ENCODE measurements at places on chromosomes 7 and 10.
A peak's percentile ranks its signal among the peaks of the same experiment; 100 is the strongest.

DNA sequence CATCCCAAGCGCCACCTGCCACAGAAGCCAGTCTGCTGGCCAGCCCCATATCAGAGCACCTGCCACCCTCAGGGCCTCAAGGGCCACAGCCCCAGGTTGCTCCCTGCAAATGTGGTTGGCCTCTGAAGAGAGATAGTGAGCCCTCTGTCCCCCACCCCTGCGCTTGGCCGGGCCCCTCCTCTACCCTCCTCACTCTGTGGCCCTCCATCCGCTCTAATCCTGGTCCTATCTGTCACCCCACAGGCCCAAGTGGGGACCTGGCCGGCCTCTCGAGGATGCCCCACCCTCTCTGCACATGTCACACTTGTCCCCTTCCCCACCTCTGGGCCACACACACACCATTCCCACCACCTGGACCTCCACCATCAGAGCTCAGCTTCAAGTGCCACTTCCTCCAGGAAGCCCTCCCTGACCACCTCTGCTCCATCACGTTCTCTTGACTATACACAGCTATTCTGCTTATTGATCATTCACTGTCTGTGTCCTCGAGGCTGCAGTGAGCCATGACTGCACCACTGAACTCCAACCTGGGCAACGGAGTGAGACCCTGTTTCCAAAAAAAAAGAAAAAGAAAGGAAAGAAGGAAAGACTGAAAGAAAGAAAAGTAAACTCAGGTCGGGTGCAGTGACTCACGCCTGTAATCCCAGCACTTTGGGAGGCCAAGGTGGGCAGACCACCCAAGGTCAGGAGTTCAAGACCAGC is 42.4 kb downstream of the TNRC18 start:
- no peak for DNase-seq

- no peak for DNase-seq
Observed at GRCh38 chr10:788796-789748, 99.6 kb upstream of the DIP2C start.

GRCh38 chr10:82288461-82288881 is 413.5 kb downstream of the NRG3 start:
- DNase-seq: no peak

- no peak for DNase-seq
Observed at GRCh38 chr7:140013676-140014075, 49.1 kb downstream of the PARP12 start.

DNA sequence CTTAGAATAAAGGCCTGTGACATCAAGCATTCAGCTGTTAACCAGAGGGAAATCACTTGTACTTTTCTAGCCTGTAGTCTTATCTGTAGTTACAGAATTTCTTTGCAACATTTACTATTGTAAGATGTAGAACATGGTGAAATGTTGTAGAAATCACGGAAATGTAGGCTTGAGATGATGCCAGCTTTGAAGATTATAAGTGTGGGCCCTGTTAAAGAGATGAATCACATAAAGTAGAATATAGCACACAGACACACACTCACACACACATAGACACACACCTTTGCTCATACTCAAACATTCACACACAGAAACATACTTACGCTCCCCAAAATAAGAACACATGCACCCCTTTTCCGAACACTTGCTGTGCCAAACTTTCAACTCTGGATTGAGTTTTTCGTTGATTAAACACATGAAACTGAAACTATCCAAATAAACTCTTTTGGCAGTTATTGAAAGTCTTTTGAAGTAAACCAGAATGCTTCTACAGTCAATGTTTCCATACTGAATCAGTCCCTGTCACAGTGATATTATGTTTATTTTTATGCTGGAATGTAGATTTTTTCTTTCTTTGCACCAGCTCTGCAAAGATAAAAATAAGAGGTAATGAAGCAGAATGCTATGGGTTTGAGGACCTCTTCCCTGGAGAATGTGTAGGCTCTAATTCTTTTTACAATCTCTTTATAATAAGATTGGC is 230.3 kb upstream of the MEOX2 start:
- no peak for DNase-seq

GRCh38 chr7:137342265-137342664 is 1.3 kb downstream of the PTN start:
- DNase-seq: no peak

GRCh38 chr10:133264461-133264860 is 12.2 kb downstream of the ADAM8 start:
- no peak for DNase-seq

DNA sequence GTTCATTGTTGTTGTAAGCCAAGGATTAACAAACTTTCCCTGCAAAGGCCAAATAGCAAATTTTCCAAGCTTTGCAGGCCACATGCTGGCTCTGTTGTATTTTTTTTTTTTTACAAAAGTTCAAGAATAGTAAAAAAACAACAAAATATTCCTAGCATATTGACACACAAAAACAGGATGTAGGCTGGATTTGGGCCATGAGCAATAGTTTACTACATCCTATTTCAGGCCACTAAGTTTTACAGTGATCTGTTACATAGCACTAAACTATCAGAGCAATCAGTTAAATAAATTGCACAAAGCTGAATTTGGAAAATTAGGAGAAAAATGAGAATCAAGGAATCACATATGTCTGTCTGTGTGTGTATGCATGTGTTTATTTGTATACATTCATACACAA is 491.8 kb upstream of the GHITM start:
- DNase-seq: no peak

DNA sequence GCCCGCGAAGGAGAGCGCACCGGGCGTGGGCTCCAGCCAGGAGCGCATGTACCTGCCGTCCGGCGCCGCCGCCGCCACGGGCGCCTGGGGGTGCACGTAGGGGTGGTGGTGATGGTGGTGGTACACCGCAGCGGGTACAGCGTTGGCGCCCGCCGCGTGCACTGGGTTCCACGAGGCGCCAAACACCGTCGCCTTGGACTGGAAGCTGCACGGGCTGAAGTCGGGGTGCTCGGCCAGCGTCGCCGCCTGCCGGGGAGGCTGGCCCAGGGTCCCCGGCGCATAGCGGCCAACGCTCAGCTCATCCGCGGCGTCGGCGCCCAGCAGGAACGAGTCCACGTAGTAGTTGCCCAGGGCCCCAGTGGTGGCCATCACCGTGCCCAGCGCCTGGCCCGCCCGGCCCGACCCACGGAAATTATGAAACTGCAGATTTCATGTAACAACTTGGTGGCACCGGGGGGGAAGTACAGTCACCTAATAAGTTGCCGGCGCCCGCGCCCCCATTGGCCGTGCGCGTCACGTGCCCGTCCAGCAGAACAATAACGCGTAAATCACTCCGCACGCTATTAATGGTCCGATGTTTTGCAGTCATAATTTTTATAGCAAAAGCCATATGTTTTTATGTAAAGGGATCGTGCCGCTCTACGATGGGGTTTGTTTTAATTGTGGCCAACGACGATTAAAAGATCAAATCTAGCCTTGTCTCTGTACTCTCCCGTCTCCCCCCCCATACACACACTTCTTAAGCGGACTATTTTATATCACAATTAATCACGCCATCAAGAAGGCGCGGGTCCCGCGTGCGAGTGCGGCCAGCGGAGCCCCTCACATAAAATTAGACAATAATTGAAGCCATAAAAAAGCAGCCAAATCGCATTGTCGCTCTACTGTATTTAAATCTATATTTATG is at the start of gene HOXA9:
Gene HOXA9, minus strand, starts transcription at position 449 of the 907 bp plus-strand sequence. Its CDS starts 80 bp downstream, at position 369.
- DNase-seq: no peak

GRCh38 chr10:47071891-47072290 is 160.7 kb downstream of the PTPN20 start:
- no peak for DNase-seq

DNA sequence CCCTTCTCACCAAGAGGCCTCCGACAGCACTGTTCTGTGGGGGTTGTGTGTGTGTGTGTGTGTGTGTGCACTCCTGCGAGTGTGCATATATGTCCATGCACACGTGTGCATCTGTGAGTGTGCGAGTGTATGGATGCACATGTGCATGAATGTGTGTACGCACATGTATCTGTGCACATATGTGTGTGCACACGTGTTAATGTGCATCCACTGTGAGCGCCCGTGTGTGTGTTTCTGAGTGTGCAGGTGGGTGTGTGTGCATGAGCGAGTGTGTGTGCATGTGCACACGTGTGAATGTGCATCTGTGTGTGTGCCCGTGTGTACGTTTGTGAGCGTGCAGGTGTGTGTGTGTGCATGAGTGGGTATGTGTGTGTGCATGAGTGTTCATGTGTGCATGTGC is 48.5 kb upstream of the FOXL3 start:
- no peak for DNase-seq

GRCh38 chr10:34959321-34959720 is 130.8 kb downstream of the CUL2 start:
- DNase-seq: no peak

DNA sequence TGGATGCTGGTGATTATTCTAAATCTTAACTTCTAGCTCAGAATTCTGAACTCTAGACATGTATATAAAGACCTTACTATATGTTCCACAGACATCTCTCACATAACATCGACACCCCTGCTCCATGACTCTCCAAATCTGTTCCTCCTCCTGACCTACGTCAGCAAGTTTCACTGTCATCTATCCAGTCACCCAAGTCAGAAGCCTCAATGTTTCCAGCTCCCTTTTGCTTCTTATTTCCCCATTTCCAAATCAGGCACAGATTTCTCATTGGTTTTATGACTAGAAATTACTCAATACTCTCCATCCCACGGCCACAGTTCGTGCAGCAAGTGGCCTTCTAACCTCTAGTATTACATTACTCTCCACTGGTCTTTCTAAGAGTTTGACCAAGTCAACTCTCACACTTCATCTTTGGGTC is 28.5 kb downstream of the EPC1 start:
- no peak for DNase-seq

GRCh38 chr7:119374436-119374835 is 898.5 kb upstream of the KCND2 start:
- no peak for DNase-seq

DNA sequence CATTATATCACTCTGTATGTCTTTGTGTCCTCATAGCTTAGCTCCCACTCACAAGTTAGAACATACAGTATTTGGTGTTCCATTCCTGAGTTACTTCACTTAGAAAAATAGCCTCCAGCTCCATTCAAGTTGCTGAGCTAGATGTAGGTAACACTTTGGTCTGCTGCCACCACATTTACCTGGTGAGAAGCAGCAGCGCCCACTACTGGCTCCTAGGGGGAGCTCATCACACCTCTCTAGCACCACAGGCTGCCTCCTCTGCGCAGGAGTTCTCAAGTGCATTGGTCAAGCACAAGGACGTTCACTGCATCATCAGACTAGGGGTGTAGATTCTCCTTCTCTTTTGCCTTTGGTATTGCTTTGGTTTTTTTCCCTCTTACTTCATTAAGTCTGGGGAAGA is 530.9 kb upstream of the AUTS2 start:
- DNase-seq: peak; percentile 77

DNA sequence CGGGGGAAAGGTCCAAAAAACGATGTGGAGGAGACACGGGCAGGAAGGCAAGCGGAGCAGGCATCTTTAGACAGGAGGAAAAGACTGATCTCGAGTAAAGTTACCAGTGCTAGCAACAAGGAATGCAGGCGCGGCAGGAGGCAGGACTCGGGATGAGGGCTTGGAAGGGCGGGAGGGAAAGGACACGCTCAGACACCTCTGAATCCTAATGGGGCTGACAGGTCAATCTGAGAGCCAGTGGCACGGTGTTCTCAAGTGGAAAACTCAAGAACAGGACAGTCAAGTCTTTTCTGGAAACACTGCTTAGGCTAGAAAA is 155.3 kb upstream of the COBL start:
- no peak for DNase-seq

- DNase-seq: no peak
Observed at GRCh38 chr7:148789220-148789619, 90.5 kb downstream of the CUL1 start.
